Fibroblast of pulmonary artery (primary cell): ENCODE measurements at places on chromosomes 12 and 14.

DNA sequence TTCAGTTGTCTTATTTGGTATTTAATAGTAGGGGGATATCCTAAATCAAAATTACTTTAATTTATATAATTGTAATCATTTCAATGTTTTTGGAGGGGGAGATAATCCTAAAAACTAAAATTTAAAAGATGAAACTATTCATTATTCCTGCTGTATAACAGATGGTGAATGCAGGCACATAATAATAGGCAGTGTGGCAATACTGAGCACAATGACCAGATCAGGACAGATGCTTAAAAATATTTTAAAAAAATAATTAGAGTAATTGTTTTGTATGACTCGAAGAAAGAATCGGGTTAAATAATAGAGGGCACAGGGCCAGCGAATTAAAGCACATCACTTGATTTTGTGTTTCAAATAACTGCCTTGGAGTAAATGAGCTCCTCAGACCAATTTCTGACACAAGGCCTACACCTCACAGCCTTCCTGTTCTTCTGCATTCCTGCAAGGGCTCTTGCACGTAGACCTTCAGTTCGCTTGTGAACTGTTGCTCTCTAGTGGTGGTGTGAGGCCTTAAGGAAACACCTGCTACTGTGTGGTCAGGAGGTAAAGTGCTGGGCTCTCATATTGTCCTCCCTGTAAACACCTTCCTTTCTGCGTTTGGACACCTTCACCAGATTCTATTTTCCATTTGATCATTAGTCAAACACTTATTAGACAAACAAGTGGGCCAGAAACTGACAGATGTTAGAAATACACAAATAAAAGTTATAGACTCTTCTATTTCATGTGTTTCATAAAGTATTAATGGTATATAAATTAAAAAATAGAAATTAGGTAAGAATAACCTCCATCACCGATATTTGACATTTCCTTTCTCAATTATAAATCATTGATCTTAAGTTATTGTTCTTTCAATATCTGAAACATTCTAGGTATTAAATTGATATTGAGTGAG is 29.3 kb upstream of the KLRF1 start:
- DNase-seq, result peak; percentile 77

GRCh38 chr14:76273346-76273745 is 102.6 kb upstream of the ESRRB start:
- DNase-seq, result no peak

GRCh38 chr12:89864411-89864810 is 155.8 kb upstream of the ATP2B1 start:
- DNase-seq, result no peak

GRCh38 chr12:52390739-52391617 is 5.5 kb upstream of the KRT84 start:
- DNase-seq, result peak; percentile 45

DNA sequence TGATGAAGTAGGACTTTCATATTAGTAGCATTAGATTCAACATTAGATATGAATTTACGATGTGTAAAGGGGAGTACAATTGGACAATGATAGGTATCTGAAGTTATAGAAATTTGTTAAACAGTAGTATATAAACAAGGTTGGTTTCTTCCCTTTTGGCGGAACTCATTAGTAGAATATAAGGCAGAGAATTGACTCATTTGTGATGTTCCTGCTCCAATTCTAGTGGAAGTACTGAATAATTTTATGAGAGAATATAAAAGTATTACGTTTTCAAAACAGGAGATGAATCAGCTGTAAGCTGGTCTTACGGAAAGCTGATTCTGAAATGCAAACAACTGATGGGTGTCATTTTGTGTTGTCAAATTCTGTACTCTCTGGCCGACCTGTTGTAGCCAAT is 13.4 kb downstream of the ZC3H14 start:
- no peak for DNase-seq

DNA sequence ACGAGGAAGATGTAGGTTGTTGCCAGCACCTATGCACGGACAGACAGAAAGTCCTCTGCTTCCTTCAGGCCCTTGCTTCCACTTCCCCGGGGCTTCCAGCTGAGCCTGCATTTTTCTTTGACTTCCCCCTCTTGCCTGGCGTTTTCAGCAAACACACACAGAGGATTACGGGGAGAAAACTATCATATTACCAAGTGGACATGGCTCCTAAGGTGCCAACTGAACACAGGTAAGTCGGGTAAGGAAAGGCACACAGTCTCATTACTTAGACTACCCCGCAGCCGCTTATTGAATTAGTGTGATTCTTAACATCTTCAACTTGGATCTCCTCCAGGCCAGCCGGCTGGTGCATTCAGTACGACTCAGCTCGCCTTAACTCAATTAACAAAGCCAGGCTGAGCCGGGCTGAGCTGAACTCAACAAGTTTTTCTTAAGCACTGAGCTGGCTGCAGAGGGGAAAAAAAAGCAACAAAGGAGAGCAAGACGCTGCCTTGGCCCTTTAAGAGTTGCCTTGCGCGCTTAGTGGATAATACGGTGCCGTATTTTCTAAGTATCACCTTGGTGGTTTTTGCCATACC is 19.2 kb upstream of the MAP1LC3B2 start:
- peak; percentile 58 for DNase-seq

GRCh38 chr12:77362509-77363210 is 297.3 kb upstream of the E2F7 start:
- no peak for DNase-seq
